GM23338 (cell line): ENCODE measurements at places on chromosomes 3 and 15.
A peak's percentile ranks its signal among the peaks of the same experiment; 100 is the strongest.

DNA sequence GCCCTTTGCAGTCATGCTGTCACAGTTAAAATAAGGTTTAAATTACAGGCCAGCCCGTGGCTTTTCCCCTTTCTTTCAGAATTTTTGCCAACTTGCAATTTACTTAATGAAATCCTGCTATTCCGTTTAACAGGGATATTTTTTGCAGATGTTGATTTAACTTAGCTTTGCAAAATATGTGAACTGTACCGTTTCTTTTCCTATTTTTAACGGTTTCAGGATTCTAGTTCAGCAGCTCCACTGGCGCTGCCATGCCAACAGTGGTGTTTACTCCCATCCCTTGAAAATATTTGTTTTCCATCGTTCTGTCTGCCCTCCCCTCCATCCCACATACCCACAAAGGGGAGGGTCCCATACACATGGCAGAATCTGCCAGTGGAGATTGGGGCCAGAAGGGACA is 54.3 kb downstream of the SMAD6 start:
- DNase-seq = no peak

- no peak for DNase-seq
Observed at GRCh38 chr3:104831071-104831470, 535.6 kb upstream of the ALCAM start.

DNA sequence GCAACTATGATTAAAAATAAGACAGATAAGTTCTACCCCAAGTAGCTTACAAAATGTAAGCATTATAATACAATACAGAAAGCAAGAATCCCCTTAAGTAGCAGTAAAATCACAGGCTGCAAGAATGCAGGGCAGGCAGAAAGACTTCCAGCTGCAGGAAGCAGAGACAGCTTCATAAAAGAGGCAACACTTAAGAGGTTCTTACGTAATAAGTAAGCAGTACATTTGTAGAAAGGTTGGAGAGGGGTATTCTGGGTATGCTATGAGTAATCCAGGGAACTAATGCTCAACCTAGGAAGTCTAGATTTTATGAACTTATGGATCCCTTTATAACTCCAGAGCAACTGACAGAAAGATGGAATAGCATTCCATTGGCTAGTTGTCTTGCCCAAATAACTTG is 151.6 kb downstream of the IL5RA start:
- DNase-seq = no peak

GRCh38 chr3:63132461-63133250 is 145.5 kb upstream of the SYNPR start:
- DNase-seq = no peak

DNA sequence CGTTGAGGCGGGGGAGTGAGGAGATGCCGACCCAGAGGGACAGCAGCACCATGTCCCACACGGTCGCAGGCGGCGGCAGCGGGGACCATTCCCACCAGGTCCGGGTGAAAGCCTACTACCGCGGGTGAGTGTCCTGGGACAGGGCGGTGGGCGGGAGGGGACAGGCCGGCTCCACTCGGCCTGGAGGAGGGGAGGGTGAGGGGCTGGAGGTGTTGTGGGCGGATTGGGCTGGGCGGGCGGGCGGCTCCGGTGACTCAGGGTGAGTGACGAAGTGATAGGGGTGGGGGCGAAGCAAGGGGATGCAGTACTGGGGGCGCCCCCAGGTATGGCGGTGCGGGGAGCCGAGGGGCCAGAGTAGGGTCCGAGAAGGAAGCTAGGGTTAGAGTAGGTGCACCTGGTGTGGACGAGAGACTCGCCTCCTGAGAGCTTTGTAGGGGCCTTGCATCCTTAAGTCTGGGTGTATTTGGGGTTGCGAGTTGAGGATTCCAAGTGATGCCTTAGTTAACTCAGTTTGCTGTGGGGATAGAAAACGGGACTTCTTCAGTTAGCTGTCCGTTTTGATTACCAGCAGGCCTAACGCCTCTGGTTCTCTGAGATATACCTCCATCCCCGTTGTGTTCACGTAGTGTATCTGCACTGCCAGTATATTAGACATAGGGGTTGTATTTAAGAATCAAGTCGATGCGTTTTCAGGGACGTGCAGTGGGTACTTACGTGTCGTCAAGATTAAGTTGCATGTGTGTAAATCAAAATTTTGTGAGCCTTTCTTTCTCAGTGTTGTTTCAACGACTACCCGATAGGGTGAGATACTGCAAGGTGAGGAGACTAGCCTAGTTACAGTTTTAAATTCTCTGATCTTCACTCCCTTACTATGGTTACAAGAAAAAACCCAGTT is 670 bp downstream of the PRKCI start:
- peak; percentile 63 for DNase-seq

DNA sequence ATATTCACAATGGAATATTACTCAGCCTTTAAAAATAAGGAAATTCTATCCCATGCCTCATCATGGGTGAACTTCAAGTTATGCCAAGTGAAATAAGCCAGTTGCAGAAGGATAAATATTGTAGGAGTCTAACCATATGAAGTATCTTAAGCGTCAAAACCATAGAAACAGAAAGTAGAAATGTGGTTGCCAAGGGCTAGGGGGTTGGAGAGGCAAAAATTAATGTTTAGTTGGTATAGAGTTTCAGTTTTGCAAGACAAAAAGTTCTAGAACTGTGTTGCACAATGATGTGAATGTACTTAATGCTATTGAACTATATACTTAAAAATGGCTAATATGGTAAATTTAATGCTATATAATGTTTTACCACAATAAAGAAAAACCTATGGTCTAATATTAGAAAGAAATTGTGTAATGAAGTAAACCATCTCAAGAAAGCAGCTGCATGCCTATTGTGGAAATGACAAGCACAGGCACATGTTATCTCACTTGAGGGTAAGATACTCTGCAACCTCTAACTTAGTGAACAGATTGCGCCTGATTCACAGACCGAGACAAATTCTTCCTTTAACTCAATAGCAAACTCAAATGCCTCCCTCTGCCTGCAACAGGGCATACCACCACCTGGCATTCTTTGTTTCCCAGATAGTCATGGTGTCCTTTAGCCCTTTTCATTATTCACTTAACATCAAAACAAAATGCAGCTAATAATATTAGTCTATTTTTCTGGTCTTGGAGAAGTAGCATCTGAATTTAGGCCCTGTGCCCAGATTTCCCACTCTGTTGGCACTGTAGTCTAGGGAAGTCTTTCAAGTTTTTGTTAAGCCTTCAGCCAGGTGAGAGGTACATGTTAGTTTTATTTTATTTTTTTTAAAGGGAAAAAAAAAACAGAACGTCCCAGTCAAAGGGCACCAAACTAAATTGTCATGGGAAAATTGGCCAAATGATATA is 80.2 kb upstream of the ACP3 start:
- peak; percentile 4 for DNase-seq

DNA sequence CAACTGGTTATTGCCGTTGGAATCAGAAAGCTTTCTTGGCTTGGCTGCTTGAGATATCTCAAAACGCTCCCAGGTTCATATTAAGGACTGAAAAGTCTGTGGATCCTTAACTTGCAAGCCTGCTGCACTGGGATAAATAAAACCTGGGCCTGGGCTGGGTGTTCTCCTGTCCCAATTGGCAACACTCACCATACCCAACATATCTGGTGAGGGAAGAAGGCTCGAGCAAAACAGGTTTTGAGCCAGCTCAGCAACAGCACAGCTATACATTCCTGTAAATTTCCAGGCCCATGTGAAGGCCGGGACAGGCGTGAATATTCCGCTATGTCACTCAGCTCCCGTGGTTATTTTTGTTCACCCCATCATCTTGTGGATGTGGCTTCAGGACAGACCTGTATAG is 169.0 kb upstream of the BCL6 start:
- no peak for DNase-seq

- DNase-seq = peak; percentile 94
Observed at GRCh38 chr3:150408221-150409124, at the start of gene TSC22D2. TSC22D2 (plus strand) TSS chr3:150408298; CDS start chr3:150409351, 1,053 bp downstream.

- no peak for DNase-seq
Observed at GRCh38 chr3:179682426-179683080, 29.7 kb downstream of the USP13 start.

- DNase-seq = no peak
Observed at GRCh38 chr3:21534462-21534861, 216.5 kb downstream of the ZNF385D start.

DNA sequence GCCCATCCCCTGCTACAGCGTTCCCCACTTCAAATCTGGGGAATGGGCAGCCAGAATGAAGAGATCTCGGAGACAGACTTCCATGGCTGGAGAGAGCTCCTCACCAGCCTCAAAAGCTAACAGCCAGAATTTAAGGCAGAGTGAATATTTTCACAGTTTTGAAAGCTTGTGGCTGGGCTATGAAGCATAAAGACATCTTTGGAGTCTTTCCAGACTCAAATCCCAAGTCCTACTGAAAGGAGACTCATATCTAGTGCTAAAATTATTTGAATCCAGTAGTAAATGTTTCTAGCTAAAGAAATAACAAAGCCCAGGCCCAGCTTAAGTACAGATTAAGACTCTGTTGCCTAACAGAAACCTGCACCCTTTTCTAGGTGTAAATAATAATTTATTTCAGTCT is 628.4 kb upstream of the ALCAM start:
- no peak for DNase-seq

GRCh38 chr15:68696414-68697363 is 117.9 kb downstream of the CORO2B start:
- no peak for DNase-seq

DNA sequence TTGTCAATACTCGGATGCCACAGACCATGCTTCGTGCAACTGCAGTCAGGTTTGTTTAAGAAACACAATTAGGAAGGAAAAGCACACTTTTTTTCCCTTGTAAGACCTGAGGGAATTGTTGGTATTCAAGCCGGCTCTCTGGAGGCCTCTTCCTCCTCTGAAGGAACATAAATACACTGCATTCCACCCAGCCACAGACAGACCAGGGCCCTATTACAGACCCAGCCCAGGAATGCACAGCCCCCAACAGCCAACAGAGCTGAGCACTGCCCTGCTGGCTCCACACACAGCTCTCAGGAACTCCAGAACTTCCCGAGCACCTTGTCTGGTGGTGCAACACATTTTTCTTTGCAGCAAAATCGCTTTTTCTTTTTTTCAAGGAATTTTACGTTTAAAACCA is 488.7 kb upstream of the PROK2 start:
- DNase-seq = peak; percentile 73

DNA sequence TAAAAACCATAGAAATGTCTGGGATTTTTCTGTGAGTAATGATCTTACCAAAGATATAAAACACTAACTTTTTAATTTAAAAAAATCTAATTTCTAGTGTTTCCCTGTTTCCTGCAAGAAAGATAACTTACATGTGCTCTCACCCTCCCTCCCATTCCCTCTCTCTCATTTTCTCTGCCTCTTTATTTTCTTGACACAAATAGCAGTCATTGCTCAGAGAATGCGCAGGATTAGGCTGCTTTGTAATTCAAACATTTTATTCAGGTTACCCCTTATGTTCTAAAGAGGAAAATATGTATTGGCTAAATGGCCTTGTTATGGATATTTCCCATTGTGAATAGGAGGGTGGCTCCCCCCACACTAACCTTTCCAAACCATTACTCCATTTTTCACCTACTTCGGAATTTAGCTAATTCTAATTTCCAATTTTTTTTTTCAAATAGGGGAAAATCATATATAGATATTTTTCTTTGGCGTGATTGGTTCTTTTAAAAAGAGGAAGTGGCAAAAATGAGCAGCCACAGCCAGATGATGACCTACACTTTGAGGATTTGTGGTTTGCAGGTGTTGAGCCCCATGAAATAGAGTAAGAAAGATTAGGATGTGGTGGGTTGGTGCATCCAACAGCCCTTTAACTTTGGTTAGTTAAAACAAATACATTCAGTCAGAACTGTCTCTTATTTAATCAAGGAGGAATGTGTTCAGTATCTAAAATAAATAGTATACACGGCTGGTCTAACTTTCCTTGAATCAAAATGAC is 554.4 kb downstream of the IGSF11 start:
- DNase-seq = peak; percentile 60

GRCh38 chr3:119413603-119414280 is 49.7 kb downstream of the TMEM39A start:
- DNase-seq = peak; percentile 34

- no peak for DNase-seq
Observed at GRCh38 chr3:128269006-128269775, 115.9 kb downstream of the EEFSEC start.

- peak; percentile 82 for DNase-seq
Observed at GRCh38 chr3:38960953-38961622, 90.7 kb downstream of the SCN11A start.

GRCh38 chr3:31543375-31543774 is 10.7 kb downstream of the STT3B start:
- DNase-seq = no peak

- DNase-seq = no peak
Observed at GRCh38 chr3:106714400-106714799, 662.8 kb upstream of the CCDC54 start.

GRCh38 chr3:138371070-138371965 is 22.9 kb downstream of the MRAS start:
- DNase-seq = no peak
